ENCODE measurements at places on chromosomes 5 and 9.
A peak's percentile ranks its signal among the peaks of the same experiment; 100 is the strongest.

DNA sequence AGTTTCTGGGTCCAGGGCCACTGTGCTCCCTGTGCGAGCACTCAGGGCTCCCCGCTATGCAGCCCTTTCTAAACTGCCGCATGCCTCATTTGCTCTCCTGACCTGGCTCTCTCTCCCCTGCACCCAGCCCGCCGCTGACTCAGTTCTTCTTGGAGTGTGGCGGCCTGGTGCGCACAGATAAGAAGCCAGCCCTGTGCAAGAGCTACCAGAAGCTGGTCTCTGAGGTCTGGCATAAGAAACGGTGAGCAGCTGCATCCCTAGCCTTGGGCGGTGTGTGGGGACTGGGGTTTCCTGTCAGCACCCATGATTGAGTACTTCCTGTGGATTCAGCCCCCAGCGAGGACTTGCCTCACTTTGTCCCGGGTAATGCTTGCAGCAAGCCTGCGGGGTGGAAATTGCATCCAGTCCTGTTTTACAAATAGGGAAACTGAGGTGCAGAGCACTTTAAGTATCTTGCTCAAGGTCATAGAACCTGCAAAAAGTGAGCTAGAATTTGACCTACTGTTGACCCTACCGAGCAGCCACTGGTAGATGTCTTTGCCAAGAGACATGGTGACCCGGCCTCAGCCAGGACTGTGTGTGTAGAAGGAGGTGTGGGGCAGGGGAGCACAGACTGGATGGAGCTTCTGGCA, 27.9 kb downstream of the USP20 start:
- peak; percentile 93 for DNase-seq

DNA sequence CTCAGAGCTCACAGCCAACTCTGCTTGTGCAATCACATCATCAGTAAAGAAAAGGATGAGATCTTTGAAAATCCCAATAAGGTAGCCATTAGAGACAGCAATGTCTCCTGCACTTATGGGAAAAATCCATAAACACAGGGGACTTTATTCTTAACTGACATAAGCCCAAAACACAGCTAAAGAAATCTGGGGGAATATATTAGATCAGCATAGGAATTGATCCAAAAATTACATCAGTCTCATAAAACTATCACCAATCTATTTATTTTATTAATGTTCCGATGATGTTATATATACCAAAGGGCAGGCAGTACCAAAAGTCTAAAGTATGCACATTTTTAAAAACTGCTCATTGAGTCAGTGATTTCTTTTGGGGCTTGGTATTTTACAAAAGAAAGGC, 6.9 kb downstream of the MRPS27 start:
- no peak for DNase-seq

GRCh38 chr5:157022024-157022423, 36.9 kb downstream of the HAVCR1 start:
- no peak for DNase-seq

- peak; percentile 9 for DNase-seq
Observed at GRCh38 chr9:69971643-69972449, 71.8 kb upstream of the MAMDC2 start.

Data from hematopoietic multipotent progenitor cell treated with erythropoietin and hydrocortisone succinate and interleukin-3 and kit ligand, for 17 days (in vitro differentiated cells).